ENCODE measurements at places on chromosomes 12 and 14.

DNA sequence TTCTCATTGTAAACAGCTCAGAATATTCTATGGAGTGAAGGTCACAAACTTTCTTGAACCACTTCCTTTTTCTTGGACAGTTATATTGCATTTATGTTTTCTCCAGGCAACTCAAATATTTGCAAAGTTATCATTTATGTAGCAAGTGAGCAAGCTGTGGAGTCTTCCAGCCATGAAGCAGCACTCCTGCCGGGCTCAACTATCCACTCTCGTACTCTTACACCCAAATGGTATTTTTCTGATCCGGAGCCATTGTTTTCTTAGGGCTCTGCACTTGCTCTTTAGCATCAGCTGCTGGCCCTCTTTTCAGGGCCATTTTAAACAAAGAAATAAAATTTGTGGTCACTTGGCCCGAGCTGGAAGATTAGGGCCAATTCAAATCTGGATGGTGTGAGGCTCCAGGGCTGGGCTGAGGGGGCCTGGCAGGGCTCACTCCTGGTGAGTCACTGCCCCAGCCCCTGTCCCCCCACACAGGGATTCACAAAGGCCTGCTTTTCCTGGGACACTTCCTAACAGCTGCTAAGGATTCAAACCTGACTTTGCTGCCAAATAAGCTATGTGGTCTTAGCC lies 19.7 kb downstream of the SYNE3 start:
- no peak for DNase-seq

GRCh38 chr12:85457016-85457415 lies 177.0 kb downstream of the ALX1 start:
- DNase-seq, result no peak

DNA sequence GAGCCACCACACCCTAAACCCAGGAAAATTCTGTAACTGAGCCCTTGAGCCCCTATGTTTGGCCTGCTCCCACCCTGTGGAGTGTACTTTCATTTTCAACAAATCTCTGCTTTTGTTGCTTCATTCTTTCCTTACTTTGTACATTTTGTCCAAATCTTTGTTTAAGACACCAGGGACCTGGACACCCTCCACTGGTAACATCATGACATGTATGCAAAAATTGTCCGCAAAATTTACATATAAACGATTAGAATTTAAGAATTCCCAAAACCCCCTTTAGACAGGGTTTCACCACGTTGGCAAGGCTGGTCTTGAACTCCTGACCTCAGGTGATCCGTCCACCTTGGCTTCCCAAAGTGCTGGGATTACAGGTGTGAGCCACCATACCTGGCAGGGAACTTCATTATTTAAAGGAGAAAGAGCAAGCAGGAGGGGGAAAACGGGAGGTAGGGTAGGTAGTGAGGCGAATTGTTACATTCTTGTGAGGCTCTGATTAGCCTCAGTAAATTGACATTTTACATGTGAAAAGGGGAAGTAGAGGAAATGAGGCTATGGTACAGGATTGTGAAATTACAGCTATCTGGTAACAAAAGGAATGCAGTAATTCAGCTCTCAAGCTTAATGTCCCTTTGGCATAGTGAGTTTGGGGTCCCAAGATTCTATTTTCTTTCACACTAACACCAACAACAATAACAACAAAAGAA lies 27.6 kb downstream of the TUBA1A start:
- no peak for DNase-seq

DNA sequence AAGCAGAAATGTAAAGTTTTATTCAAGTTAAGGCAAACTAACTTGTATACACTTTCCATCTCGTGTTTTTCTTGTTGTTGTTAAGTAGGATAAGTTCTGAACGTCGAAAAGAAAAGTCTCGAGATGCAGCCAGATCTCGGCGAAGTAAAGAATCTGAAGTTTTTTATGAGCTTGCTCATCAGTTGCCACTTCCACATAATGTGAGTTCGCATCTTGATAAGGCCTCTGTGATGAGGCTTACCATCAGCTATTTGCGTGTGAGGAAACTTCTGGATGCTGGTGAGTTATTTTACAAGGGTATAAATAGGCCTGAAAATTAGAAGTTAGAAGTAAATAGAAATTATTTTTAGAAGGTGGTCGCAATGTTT lies 25.0 kb downstream of the HIF1A start:
- DNase-seq, result no peak

DNA sequence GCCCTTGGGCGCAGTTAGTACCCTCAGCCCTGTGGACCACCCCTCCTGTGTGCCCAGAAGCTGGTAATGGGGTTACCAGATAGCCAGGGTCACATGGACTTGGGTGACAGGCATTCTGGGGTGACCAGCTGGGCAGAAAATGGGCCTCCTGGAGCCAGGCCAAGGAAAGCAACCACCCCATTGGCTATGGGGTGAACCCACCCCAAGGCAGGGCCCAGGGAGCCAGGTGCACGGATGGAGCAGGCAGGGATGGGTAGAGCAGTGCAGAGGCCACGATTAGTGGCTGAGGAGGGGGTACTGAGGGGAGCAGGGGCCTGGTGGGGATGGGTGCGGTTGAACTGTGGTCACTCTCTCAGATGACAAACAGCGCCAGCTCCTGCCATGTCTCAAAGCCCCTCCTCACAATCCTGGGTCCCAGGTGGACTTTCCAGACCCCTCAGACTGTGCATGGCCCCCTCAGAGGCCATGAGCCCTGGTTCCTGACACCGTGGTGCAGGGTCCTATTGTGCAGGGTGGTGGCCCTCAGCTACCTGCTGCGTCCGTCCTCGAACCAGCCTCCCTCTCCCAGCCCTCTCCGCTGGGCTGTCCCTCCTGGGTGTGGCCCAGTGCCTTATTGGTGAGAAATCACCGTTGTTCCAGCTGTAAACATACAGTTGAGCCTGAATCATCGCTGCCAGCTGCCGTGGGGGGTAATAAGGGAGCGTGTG lies 23.4 kb upstream of the BEGAIN start:
- DNase-seq, result no peak

- DNase-seq, result no peak
Observed at GRCh38 chr12:56391721-56392120, 29.1 kb upstream of the APOF start.

DNA sequence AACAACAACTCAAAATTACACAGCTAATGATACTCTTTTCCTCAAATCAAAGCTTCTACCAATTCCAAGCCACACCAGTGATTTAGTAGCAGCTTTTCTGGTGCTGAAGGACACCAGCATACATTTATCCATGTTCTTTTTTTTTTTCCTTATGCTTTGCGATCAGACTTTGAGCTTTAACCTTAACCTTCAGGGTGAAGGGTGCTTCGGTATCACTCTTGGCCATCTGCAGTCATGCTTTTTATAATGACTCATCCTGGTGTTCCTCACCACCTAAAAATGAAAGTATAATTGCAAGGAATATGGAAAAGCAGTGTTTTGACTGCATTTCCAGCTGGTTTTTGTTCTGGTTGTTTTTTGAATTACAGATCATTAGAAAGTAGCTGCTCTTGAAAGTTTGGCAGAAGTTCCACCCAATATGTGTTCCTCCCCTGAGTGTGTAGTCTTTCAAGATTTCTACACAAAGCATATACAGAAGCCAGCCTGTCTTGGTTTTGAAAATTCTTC lies 1.3 kb upstream of the SLC41A2 start:
- DNase-seq, result no peak

DNA sequence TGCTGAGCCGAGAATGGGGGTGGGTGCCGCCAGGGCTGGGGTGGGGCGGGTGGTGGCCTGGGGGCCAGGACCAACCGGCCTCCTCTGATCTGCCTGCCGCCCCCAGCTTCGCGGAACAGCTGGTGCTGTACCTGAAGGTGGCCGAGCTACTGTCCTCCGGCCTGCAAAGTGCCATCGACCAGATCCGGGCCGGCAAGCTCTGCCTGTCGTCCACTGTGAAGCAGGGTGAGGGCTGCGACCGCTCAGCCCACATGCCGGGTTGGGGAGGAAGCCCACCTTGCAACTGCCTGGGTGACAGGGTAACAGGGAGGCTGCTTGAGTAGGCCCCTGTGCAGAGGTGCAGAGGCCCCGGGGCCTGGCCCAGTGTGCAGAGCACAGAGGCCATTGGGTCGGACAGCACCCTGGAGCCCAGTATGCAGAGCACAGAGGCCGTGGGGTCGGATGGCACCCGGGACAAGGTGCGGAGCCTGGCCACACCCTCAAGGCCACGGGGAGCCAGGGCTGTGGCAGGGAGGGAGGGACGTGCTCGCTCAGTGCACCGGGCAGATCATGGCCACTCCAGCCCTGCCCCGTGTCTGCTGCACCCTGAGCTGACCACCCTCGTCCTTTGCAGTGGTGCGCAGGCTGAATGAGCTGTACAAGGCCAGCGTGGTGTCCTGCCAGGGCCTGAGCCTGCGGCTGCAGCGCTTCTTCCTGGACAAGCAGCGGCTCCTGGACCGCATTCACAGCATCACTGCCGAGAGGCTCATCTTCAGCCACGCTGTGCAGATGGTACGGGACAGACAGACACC lies 9.5 kb upstream of the PUS1 start:
- DNase-seq, result no peak

- DNase-seq, result no peak
Observed at GRCh38 chr14:101590616-101591015, 29.3 kb downstream of the DIO3 start.

GRCh38 chr14:61837336-61838229 lies 75.4 kb downstream of the SNAPC1 start:
- DNase-seq, result peak; percentile 46

GRCh38 chr12:106975993-106976658 lies 10.8 kb downstream of the MTERF2 start:
- no peak for DNase-seq

DNA sequence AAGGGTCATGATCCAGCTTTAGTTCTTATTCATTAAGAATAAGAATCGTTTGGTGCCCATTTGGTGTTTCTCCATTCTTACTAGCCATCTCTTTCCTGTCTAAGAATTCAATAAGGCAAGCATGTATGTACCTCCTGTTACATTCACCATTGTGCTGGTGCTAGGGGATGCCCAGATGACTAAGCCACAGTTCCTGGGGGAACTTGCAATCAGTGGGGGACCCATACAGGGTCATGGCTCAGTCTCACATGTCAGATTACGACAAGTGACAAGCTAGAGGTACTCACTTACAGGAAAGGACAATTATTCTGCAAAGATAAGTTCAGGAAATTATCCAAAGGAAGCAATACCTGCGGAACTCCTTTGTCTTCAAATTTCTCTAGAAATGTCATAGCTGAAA lies 125.4 kb downstream of the STXBP6 start:
- no peak for DNase-seq

- no peak for DNase-seq
Observed at GRCh38 chr14:103721334-103722120, 5.9 kb downstream of the ZFYVE21 start.

- DNase-seq, result no peak
Observed at GRCh38 chr12:126982707-126983106, 1284.3 kb upstream of the TMEM132C start.

DNA sequence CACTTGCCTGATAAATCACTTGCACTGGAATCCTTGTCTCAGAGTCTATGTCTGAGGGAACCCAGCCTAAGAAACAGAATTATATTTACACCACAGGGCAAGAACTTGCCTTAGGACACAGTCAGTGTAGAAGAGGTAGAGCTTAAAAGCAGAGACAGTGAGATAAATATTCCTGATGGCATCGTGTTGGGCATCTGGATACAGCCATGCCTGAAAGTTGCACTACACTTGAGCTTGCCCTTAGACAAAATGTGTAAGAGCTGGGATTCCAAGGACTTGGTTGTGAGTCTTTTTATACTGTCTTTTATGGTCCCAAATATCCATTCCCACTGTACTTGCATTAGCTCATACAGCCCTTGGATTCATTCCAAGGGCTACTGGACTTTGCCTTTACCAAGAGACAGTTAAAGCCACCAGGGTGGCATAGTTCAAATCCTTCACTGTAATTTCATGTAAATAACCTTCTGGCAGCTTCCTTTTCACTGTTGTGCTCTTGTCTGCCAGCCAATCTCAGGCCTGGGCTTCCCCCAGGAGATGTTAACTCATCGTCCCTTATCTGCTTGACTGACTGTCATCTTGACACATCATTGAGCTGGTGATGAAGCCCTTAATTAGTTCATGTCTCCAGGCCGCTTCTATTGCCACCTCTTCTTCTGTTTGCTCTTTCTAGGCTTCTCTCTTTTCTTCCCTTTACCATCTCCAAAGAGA lies 577.9 kb upstream of the TBX3 start:
- no peak for DNase-seq

- DNase-seq, result no peak
Observed at GRCh38 chr14:102982852-102983470, 60.5 kb downstream of the AMN start.

DNA sequence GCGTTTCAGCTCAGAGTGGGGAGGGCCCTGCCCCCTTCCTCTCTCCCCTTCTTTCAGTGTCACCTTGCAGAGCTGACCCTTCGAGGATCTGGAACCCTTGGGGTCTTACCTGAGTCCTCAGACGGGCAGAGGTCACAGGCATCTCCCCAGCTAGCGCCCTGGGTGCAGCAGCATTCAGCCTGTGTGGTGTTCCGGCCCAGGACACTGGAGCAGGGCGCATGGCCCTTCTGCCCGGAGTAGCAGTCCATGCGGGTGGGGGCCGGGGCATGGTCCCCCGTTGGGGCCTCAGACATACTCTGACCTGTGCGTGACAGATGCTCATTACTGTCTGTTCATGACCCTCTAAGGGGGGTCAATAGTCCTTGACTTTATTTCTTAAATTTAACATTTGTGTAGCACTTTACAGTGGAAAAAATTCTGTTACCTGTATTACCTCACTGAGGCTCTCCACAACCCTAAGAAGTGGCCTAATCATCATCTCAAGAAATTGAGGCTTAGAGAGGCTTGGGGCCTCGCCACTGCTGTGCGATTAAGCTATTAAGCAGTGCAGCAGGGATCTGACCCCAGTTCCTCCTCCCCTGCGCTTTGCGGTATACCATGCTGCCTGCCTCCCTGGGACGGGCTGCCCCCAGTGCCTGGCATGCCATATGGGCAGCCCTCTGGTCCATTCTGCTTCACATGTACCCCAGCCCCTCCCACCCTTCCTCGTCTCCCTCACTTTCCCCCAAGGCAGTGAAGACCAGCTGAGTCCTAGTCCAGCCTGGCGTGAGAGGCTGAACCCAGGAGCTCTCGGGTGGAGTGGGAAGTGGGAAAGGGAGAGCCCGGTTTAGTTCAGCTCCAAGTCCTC lies 11.5 kb downstream of the ISCA2 start:
- no peak for DNase-seq

DNA sequence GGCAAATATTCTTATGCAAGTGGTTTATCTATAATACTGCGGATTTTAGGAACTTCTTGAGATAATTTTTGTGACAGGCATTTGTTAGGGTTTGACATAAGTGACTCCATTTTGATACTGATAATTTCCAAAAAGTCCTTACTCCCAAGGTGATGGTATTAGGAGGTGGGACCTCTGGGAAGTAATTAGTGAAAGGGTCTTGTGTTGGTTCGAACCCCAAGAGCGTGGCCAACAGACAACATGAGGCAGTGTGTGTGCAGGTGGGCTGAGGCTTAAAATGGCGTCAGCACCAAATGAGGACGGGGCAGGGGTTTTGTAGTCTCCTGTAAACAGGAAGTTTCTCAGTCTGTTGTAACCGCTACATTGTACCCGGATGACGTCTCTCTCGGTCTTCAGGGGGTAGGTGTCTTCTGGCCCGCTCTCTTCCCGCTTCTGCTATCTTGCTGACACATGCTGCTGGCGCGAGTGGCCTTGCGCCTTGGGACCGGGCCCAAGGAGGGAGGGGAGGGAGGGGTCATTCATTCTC lies 1.7 kb upstream of the C12orf43 start:
- no peak for DNase-seq

Data from LNCaP clone FGC (cell line).